Activated CD4-positive, CD25-positive, alpha-beta regulatory T cell (primary cell): ENCODE measurements at places on chromosomes 6 and 20.

DNA sequence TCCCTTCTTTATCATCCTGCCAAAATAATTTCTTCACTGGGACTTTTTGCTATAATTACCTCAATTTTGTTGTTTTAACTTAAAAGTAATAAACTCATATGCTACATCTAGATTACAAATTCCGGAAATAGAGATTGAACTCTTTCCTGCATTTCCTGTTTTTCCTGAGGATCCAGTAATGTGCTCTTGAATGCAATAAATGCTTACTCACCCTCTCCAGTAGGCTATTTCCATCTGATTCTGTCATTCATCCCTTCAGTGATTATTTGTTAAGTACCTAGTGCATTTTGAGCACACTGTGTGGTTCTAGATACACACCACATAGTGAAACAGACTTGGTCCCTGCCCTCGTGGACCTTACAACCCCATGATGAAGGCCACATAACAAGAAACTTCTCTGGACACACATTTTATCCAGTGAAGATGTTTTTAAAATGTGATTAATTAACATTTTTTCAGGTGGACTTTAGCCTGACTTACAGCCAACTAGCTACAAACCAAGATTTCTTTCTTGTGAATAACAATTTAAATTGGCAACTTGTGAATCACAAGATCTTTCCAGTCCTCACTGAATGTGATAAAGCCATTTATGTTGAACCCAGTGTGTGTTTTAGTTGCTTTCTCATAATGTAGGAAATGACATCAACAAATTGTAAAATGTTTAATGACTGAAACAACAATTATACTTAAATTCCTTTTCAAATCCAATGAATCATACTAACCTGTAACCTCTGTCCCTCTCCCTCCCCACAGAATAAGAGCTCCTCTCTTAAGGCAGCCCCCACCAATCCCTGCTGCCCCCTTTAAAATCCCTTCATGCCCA lies 272.3 kb downstream of the KHDC1L start:
- DNase-seq: no peak

DNA sequence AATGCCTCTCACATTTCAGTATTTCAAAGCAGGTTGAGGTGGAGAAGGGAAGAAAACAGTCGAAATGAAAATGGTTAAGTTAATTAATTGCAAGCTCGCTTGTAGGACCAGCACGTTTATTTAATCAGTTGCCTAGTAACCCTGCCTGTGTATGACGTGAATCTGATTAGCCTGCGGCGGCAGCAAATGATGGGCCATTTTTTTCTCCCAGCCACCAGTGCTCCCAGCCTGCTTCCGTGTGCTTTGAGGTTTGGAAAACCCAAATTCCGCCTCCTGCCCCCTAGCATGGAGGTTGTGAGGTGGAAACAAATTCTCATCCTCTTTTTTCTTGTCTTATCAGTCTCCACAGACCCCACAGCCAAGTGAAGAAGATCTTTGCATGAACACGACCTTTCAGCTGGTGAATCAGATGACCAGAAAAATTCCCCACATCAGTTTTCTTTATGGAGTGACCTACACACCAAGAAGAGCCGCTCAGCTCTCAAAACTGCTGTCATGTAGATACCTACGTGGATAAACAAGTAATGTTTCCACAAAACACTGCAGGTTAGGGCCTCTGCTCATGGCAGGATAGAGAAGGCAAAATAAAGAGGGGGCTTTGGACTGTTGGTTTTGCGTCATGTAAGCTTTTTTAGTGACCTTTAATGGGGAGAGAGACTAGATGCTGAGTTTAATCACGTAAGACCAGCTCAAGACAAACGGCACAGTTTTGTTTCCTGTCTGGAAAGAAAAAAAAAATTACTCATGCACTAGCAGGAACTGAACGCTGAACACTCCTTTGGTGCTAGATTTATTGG lies 572.9 kb upstream of the NOX3 start:
- no peak for DNase-seq

DNA sequence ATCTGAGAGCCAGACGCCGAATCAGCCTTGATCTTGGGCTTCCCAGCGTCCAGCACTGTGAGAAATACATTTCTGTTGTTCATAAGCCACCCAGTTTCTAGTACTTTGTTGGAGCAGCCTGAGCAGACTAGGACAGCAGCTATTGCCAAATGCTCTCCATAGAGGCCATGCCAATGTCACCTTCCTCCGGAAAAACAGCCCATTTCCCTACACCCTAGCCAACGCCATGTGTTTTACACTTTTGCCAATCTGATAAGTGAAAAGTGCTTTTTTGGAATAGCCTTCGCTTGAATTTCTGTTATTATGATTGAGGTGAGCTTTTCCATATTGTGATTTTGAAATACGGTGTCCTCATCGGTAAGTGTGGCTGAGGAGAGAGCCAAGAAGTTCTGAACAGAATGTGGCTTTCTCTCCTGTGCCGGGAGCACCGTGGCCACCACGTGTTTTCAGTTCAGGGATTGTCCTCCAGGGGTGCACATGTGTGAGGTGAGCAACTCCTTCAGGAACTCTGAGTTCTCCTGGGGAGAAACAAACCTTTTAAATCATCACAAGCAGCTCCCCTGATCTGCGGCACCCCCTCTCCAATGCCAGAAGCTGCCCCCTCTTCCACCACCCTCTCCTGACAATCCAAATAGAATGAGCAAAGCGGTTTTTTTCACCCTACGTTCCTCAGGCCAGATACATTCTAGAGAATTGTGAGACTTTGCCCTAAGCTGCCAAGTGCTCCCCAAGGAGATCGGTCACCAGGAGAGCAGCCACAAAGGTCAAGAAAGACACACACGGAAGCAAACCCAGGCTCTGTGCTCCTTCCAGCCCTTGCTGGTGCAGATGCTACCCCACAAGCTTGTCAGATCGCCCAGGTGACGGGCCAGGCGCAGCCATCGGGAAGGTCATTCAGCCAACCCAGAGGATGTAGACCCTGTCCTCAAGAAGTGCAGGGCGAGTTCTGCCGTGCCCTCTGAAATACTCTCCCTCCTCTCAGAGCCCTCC lies 36.0 kb downstream of the TAF8 start:
- DNase-seq: no peak

- no peak for DNase-seq
Observed at GRCh38 chr6:135686784-135687301, 164.7 kb upstream of the PDE7B start.
